ENCODE measurements at places on chromosomes 5 and 9. TPM values are rescaled to one million over a fixed set of nuclear protein-coding genes. Genes with fewer than 3 reads are reported as not detected.

DMRT3 gene
- not detected for total RNA-seq

GABRA6 gene
- not detected for total RNA-seq

- peaks cover 7% of the 10 kb centered on the region for H3K36me3 ChIP-seq
- no peak overlapping the region for H3K4me3 ChIP-seq
- peak overlapping the region; percentile 91 for H3K27ac ChIP-seq
- H3K27me3 ChIP-seq, result no peaks in the 10 kb centered on the region
These were observed 44.3 kb downstream of the HABP4 start for GRCh38 chr9:96494215-96494800.

DNA sequence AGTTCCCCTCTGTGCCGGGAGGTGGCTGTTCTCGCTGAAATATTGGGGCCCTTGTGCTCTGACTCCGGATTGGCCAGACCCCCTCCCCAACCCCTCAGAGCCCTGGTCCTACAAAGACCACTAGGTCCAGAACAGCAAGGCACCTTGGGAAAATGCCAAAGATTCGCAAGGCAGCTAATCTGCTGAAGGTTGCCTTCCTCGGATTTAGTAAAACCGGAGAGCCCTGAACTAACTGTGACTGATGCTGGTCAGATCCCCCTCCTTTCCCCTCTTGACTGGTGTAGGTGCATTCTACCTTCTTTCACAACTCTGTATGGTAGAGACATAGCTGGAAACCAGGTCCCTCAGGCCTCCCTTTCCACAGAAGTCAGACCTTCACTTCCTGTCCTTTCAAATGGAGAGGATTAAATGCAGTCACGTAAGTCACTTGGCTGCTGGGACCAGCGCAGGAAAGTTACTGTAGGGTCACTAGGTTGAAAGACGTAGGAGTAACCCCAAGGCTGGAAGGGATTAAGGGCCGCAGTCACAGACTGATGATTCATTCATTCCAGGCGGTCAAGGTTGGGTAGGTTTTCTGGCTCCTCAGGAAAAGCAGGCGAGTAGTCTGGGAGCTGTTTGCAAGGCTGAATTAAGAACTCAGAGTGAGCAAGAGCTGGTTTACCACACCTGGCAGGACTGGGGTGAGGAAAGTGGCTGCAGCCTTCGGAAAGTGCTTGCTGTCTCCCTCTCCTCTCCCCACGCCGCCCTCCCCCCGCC lies 5.3 kb downstream of the BARX1 start:
- peaks cover 100% of the 10 kb centered on the region for H3K27me3 ChIP-seq
- H3K4me3 ChIP-seq, result no peak overlapping the region
- no peaks in the 10 kb centered on the region for H3K36me3 ChIP-seq

DNA sequence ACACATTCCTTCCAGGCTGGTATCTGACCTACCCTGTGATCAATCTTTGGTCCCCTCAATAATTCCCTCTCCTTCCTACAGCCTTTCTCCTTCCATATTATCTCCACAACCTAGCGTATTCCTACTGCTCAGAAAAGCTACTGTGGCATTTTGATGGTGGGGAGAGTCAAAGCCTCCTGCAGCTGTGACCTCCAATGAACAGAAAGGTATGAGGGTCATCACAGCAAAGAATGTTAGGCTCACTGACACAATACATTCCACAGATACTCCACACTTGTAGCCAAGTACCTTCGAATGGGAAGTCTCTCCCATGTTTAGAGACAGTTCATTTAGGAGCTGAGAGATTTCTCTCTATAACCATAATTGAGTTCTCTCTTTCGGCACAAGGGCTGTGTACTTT lies 5.9 kb downstream of the FBN2 start:
- no peaks in the 10 kb centered on the region for H3K27me3 ChIP-seq
- H3K36me3 ChIP-seq, result peaks cover 92% of the 10 kb centered on the region
- DNase-seq, result peak; percentile 63
- peak overlapping the region; percentile 97 for H3K27ac ChIP-seq
- H3K4me3 ChIP-seq, result peak overlapping the region; percentile 95
- peaks cover 67% of the 10 kb centered on the region for H3K4me1 ChIP-seq

DNA sequence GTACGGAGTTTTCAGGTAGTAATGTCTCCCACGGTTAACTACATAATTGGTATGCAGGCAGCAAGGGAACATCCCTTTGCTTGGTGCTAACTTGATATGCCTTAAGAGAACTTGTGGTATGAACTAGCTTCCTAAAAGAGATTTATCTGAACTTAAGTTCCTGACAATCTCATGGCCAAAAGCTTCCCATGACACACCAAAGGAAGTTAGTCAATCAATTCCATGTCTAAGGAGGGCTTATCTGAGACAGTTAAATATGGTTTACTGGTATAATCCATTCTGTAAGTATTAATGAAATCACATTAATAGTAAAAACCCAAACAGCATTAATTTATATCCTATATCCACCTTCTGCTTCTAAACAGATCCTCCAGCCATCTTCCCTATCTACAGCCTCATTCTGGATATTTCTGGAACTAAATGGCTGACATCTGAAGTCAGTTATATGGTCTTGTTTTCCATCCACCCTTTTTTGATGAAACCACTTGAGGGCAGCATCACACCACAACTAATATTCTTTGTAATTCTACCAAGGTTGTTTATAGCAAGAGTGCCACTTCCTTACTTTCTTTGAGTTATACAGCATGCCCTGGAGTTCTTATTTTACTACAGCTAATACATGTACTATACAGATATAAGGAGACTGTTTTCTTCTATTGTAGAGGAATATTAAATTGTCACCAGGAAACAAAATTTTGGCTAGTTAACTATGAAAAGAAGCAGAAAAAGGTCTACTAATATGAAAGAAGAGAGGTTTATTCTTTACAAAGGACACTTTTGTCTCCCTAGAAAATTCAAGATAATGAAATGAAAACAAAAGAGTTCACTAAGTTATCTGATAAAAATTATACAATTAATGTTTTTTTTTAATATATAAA lies 34.7 kb downstream of the SHOC1 start:
- no peak overlapping the region for H3K4me3 ChIP-seq
- no peaks in the 10 kb centered on the region for H3K27me3 ChIP-seq
- no peak overlapping the region for H3K27ac ChIP-seq
- DNase-seq, result peak; percentile 94
- no peaks in the 10 kb centered on the region for H3K4me1 ChIP-seq

DNA sequence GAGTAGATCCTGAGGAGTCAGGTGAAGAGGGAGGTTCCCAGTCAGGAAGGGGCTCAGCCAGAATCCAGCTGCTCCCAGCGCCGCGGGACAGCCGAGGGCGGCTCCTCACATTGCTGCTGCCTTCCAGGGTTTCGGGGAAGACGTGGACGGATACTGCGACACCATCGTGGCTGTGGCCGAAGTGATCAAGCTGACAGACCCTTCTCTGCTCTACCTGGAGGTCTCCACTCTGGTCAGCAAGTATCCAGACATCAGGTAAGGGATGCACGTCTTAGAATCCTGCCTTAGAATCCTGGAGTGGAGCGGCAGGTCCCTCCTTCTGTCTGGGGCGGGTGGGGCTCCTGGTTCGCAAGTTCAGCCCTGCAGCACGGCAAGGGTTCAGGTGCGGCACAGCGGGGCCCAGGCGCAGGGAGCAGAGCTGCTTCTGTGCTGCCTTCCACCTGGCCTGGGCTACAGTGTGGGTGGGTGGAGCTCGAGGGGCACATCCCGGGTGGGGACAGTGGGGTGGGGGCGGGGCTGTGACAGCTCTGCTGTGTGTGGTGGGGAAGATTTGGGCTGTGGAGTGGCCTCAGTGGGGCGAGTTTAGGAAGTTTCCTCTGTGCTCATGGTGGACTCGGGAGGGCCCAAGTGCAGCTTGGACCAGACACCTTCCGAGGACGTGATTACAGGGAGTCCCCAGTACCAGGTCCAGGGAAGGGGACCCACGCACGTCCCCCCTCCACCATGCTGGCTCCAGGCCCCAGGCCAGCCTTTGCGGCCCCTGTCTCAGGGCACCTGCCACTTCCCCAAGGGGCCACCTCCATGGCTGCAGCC lies 22.8 kb downstream of the EXOC3 start:
- H3K36me3 ChIP-seq, result peaks cover 25% of the 10 kb centered on the region
- H3K27me3 ChIP-seq, result no peaks in the 10 kb centered on the region
- H3K4me3 ChIP-seq, result no peak overlapping the region
- no peak overlapping the region for H3K27ac ChIP-seq
- no peak for DNase-seq

- H3K4me1 ChIP-seq, result peaks cover 4% of the 10 kb centered on the region
- no peak overlapping the region for H3K27ac ChIP-seq
- peak; percentile 39 for DNase-seq
- no peaks in the 10 kb centered on the region for H3K36me3 ChIP-seq
- H3K27me3 ChIP-seq, result no peaks in the 10 kb centered on the region
These were observed 31.8 kb upstream of the RXRA start for GRCh38 chr9:134294153-134295071.

DNA sequence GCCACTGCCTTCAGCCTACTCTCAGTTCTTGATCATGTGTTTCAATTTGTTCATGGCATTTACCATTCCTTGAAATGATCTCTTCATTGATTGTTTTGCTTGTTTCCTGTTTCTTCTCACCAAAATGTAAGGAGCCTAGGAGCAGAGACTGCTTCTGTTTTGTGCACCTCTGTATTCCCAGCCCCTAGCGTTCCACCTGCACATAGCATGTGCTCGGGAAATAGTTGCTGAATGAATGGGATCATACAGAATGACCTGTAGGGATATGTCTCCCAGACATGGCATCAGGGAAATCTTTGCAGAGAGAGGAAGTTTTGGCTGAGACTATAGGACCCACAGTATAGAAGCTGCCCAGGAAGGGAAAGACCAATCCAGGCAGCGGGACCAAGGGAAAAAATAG lies 6.2 kb upstream of the CERCAM start:
- H3K27ac ChIP-seq, result no peak overlapping the region
- peaks cover 38% of the 10 kb centered on the region for H3K27me3 ChIP-seq

DNA sequence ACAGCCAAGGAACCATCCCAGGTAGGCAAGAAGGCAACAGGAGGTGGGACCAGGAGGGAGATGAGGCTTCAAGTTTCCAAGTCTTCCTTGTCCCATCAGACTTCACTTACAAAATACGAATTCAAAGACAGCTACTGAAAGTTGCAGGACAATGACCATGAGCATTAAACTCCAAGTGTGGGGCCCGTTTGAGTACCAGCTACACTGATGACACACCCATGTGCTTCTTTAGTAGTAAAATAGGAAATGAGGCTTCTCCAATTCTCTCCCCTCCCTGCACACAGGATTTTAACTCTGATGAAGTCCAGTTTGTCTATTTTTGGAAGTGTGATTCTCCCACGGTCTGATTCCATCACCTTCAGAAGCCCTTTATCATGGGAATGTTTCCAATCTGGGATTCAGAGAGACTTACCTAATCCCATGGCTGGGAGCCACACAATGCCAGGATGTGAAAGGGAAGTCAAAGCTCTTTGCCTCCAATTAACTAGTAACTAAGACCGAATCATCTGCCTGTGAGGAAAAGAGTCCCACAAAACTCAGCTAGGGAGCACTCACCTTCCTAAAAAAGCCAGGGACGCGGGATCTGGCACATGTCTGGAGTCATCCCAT lies 222.8 kb upstream of the MSX2 start:
- H3K27me3 ChIP-seq, result no peaks in the 10 kb centered on the region
- H3K4me1 ChIP-seq, result no peaks in the 10 kb centered on the region
- no peak overlapping the region for H3K27ac ChIP-seq
- H3K36me3 ChIP-seq, result no peaks in the 10 kb centered on the region
- peak; percentile 44 for DNase-seq

All from cardiac muscle cell (in vitro differentiated cells and primary cell).